CD8-positive, alpha-beta memory T cell (primary cell): ENCODE measurements at places on chromosomes 1 and 21.

GRCh38 chr1:153494976-153495535, 34.6 kb upstream of the S100A7 start:
- peaks cover 5% of the 10 kb centered on the region for H3K27me3 ChIP-seq
- no peak overlapping the region for H3K4me3 ChIP-seq
- H3K27ac ChIP-seq = no peak overlapping the region
- H3K4me1 ChIP-seq = no peaks in the 10 kb centered on the region
- DNase-seq = peak; percentile 63
- H3K36me3 ChIP-seq = no peaks in the 10 kb centered on the region

- no peaks in the 10 kb centered on the region for H3K27me3 ChIP-seq
- no peak overlapping the region for H3K4me3 ChIP-seq
- H3K36me3 ChIP-seq = no peaks in the 10 kb centered on the region
- no peak for DNase-seq
- H3K27ac ChIP-seq = no peak overlapping the region
- H3K4me1 ChIP-seq = no peaks in the 10 kb centered on the region
These were observed 237.5 kb downstream of the TTLL7 start for GRCh38 chr1:83761167-83762038.

DNA sequence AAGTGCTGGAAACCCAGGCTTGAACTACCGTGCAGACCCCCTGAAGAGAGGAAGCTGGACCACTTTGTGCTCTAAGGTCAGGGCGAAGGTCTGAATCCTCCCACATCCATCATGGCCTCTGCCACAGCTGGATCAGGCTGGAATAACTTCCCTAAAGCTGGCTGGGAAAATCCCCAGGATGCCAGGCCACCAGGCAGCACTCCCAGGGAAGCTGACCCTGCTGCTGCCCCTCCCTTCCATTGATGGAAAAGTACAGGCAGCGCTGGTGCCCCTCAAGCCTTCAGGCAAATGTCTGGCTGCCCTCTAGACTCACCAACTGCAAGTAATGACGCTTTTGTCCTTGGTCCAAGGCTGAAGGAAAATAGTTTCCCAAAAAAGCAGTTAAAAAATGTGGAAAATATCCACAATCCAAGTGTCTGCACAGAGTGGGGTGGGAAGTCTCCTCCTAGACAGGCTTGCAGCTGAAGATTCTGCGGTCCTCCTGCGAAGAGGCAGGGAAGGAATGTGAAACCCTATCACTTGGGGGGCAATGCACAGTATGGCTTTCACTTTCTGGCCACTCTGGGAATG, 39.9 kb upstream of the TSPAN2 start:
- no peak for DNase-seq
- no peak overlapping the region for H3K27ac ChIP-seq
- H3K36me3 ChIP-seq = no peaks in the 10 kb centered on the region
- H3K4me3 ChIP-seq = no peak overlapping the region
- H3K27me3 ChIP-seq = no peaks in the 10 kb centered on the region

DNA sequence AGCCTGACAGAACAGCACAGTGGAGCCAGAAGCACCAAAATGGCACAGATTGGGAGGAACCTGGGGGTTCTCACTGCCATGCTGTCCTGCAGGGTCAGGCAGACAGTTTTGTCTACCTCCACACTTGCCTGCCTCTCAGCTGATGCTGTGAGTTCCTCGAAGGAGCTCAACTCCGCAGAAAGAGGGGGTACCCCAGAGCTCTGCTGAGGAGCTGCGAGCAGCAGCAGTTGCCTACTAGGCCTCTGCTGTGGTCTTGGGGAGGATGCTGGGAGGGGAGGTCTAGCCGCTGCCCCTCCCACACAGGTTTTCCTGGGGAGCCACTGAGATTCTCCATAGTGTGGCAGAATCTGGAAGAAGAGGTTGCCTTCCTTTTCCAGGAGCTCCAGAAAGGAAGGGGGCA, 192.5 kb downstream of the FOXD2 start:
- no peaks in the 10 kb centered on the region for H3K27me3 ChIP-seq
- H3K4me1 ChIP-seq = no peaks in the 10 kb centered on the region
- no peak overlapping the region for H3K27ac ChIP-seq
- H3K36me3 ChIP-seq = no peaks in the 10 kb centered on the region
- no peak overlapping the region for H3K4me3 ChIP-seq
